ENCODE measurements at places on chromosomes 3 and 15.

- no peak for DNase-seq
These were observed 5.7 kb upstream of the ARL14 start for GRCh38 chr3:160671231-160671630.

GRCh38 chr3:187758318-187758955, 13.2 kb upstream of the BCL6 start:
- DNase-seq: no peak

DNA sequence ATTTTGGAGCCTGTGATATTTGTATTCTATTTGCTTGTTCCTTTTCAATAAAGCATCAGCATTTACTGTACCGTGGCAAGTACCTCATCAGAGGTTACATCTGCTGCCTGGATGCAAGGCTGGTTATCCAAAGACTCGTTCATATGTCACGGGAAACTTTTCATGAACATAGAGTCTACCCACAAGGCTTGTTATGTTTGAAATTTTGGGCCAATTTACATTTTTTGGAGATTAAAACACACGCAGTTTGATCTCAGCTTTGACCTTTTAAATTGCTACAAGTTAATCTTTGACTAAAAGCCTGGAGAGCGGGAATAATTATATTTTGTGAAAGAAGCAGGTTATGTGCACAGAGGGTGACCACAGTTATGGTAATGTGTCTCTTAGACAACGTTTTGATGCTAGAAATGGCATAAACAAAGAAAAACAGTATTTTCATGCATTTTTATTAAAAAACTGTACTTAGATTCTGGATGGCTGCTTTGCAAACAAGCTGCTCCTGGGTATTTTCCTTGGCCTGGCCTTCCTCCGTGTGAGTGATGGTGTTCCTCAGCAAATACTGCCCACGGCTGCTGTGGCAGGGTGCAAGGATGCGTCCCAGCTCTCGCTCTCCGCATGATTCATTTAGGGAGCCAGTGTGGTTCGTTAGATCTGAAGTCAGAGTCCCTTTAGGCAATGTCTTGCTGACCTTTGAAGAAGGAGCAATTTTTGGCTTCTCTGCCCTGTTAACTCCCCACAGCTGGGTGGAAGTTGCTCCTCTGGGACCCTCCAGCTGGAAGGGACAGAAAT, 27.1 kb downstream of the CHST2 start:
- no peak for DNase-seq

DNA sequence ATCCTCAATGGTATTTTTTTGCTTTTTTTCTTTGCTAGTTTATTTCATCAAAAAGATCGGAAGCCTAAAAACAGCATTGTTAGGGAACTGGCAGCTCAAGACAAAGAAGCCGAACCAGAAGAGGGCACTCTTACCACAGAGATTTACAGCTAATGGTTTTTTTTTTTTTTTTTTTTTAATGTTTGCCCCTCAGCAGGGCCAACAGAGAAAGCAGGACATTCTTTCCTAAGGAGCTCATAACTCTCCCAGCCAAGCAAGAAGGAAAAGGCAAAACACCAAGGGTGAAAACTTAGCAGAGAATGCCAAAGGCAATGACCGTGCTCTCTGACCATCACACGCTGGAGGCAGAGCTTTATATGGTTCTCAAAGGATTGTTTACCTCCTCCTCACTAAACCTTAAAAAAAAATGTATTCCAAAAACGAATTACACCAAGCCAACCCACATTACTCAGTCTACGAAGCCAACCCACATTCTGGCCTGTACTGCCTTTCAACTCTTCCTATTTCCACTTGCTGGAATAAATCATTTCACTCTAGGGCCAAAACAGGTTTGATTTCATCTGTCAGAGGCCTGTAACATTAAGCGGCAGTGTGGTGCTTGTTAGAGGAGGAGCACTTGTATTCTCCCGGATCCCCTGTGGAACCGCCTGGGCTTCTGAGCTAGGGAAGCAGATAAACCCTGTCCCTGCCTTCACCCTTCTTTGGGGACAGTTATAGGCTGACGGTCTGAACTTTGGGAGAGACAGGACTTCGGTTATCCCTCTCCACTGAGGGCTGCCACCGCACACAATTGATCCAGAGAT, 35.6 kb upstream of the GYG1 start:
- peak; percentile 80 for DNase-seq

- DNase-seq: no peak
These were observed 29.7 kb upstream of the TOPBP1 start for GRCh38 chr3:133691273-133692107.

- no peak for DNase-seq
These were observed 139.6 kb upstream of the SGO1 start for GRCh38 chr3:20325563-20325962.

DNA sequence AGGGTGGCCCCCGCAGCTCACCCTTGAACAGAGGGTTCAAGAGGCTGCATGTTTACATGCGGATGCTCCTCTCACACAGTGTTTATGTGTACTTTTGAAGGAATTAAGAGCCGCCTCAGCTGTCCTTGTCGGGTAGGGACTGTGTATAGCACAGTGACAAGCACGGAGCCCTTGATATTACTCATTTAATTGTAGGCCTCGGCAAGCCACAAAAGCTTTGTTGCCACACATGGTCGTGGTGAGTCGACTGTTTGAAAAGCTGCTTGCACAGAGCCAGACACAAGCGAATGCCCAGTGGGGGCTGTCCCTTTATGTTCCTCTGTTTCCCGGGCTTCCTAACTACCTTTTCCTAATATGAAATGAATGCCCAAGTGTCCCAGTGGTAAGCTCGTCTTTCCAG, 4.5 kb downstream of the ESYT3 start:
- no peak for DNase-seq

DNA sequence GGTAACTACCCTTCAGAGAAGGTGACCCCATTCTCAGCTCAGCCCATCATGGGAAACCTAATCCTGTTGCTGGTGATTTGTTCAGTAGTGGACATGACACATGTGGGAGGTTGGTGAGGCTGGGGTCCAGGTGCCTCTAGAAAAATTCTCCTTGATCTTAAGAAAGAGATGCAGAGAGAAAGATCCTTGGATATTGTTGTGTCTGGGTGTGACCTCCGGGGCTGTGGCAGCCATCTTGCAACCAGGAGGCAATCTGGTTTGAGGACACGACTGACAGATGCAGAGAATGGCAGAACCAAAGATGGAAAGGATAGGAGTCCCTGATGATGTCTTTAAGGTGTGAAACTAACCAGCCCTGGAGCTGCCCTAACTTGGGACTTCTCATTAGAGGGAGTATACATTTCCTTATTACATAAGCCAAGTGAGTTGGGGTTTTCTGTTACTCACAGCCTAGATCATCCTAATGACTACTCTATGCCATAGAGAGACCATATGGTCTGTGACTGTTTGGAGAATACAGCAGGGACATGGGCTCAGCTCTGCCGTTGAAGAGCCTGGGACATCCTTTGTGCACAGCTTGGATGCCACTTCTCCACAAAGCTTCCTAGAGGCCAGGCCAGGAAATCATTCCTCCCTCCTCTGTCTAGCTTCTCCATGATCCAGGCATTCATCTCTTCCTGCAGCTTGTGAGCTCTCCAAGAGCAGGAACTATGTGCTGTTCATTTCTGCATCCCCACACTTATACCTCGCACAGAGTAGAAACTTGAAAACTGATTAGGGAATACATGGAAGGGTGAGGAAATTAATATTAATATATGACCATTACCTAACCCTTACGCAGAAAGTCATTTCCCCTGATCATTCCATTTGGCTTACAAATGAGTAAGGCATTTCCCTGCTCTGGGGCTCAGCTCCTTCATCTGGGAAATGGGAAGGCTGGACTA, 45.9 kb downstream of the HRH1 start:
- DNase-seq: no peak

DNA sequence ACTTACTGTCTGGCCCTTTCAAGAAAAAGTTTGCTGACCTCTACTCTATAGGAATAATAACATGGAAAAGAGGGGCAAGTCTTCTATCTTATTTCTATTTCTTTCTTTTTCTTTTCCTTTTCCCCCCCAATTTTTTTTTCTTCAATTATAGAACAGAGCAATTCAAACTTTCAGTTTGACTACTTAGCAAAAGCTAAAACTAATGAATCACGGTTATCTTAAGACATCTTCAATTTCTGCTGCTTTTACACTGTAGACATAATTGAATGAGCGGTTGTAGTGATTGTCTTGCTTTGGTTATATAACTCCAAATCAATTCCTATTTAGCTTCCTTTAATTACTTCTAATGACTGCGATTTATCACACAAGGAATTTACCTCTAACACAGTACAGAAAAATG, 74.3 kb upstream of the P2RY1 start:
- no peak for DNase-seq

GRCh38 chr3:154900816-154901215, 179.3 kb upstream of the MME start:
- DNase-seq: no peak

DNA sequence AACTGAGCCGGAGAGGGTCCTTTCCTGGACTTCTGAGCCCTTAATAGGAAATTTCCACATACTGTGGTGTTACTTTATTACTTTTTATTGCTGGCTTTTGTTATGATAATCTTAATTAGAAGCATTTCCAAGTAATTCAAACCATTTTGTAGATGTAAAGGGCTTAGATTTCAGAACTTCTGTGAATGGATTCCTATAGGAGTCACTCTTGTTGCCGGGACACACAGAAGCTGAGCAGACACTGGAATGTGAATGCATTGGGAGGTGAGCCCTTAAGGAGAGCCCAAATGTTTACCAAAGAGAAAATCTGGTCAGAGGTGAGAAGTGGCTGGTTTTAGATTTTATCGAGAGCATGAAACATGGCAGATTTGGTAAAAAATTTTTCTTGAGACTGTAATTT, 87.4 kb downstream of the FNDC3B start:
- peak; percentile 40 for DNase-seq

GRCh38 chr3:134929976-134930375, 134.9 kb downstream of the EPHB1 start:
- no peak for DNase-seq

DNA sequence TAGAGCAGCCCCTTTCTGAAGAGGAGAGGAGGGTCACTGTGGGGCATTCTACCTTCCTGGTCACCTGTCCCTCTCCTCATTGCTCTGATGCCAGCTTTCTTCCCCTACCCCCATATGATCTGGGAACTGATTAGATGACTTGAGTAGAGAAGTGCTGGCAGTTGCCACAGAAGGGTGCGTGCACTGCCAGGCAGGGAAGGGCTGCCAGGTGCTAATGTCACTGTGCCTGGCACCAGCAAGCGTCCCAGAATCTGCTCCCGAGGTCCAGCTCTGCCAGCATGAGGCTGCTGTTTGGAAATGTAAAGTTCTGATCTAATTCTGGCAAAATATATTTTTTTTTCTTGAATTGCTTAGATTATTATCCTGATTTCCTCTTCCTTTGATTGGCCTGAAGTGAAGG, 52.8 kb downstream of the PPM1L start:
- DNase-seq: no peak

GRCh38 chr3:194571491-194572142, 61.6 kb downstream of the TMEM44 start:
- peak; percentile 43 for DNase-seq

DNA sequence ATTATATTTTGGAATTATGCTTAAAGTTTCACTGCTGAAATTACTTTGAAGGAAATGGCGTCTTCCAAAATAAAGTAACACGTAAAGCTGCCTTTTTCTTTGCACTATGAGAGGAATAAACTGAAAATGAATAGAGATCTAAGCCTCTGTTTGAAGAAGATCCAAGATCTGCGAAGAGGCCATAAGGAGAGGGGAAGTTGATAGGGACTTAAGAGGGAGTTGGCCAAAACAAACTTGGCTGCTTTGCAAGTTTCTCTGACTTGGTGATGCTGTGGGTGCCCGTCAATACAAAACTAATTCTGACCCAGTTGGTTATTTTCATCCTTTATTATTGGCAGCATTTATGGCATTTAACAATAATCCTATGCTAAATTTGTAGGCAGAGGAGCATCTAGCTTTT, 190.2 kb upstream of the GBE1 start:
- DNase-seq: no peak

DNA sequence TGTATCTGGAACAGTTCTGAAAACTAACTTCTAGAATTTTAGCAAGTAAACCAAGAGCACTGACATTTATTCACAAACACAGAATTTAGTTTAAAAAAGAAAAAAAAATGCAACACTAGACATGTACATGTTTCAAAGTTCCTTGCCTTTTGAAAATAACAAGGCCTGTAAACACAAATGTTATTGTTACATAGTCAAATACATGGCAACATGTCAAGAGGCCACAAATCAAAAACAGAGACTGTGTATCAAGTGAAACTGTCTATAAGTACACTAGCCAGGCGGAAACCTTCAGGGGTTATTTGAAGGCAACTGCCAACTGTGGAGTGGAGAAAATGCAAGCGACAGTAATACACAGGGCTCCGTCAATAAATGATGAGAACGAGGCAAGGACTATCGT, 547.6 kb downstream of the FOXP1 start:
- DNase-seq: no peak

- no peak for DNase-seq
These were observed 54.4 kb downstream of the ATP1B3 start for GRCh38 chr3:141930801-141931200.

GRCh38 chr3:156614642-156615511, 59.5 kb upstream of the TIPARP start:
- DNase-seq: peak; percentile 24

DNA sequence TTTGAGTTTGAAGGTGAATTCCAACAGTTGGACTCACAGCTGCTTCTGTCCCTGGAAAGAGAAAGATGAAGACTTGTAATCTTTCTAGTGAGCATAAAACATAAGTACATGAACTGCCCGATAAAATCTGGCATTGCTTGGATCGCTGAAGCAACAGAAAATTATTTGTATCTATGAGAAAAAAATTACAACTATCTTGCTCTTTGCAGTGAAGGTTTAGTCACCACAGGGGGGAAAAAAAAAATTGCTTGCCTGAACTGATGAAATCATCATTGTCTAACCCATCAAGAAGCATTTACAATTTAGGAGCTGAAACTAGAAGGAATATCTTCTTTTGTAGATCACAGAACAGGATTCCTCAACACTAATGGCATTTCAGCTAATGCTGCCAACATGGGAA, 20.0 kb downstream of the TMEM207 start:
- DNase-seq: no peak

GRCh38 chr3:38698760-38699159, 49.3 kb upstream of the SCN5A start:
- no peak for DNase-seq

DNA sequence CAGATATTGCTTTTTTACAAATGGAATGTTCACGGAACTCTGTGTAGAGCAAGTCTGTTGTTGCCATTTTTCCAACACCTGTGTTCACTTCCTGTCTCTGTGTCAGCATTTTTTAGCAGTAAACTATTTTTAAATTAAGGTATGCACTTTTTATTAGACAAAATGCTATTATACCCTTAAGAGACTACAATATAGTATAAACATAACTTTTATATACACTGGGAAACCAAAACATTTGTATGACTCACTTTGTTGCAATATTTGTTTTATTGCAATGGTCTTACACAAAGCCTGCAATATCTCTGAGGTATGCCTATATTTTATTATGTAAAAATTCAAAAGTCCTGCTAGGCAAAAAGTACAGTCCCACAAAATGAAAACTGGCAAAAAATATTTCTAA, 39.8 kb upstream of the FGF7 start:
- DNase-seq: no peak

- DNase-seq: no peak
These were observed 27.9 kb downstream of the MUC20 start for GRCh38 chr3:195748661-195749060.

GRCh38 chr3:10977892-10978510, 14.5 kb upstream of the SLC6A1 start:
- no peak for DNase-seq

- no peak for DNase-seq
These were observed 71.0 kb downstream of the PCOLCE2 start for GRCh38 chr3:142817897-142818296.

- DNase-seq: peak; percentile 85
These were observed 31.4 kb upstream of the ABHD5 start for GRCh38 chr3:43659250-43659880.

All from ELF-1 (cell line).